Activated T-cell treated with anti-CD3 and anti-CD28 coated beads for 1 hour (primary cell): ENCODE measurements at places on chromosomes 5 and 9.

DNA sequence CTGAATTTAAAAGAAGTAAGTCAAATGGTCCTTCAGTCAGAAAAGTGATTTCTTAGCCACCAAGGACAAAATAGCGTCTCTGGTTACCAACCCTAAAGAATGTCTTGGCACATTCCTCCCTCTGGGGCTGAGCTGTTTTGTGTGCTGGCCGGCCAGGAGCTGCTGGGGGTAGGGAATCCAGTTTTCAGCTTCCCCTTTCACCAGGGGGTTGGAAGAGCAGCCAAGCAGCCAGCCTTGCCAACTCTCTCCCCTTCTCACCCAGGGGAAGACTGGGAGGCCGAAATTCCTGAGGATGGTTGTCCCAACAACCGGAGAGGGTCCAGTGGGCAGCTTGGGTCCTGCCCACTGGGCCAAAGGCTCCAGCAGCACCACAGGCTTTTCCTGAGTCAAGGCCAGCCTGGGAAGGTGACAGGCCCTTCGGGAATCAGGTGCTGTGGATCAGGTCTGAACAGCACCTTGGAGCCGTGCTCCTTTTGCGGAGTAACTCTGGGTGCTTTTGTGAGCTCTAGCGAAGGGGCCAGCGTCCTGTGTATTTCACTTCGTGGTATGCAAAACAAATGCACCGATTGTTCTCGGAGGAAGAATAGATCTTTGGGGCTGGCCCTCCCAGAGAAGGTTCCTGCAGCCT, 4.2 kb downstream of the WWC1 start:
- no peak for DNase-seq

DNA sequence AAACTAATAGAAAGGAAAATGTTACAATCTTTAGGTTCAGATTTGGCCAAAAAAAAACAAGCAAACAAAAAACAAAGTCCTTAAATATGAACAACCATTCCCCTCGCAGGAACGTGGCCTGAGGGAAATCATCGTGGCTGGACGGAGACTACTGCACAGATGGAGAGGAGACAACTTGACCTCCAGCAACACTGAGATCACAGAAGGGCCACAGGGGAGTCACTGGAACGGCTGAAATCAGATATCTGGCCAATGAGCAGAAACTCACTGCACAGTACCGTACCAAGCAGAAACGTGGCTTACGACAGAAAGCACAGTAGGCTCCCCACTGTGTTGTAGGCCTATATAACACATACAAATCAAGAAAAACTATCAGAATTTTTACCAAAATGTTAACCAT, 27.7 kb downstream of the CAMSAP1 start:
- no peak for DNase-seq

GRCh38 chr9:117697046-117697445, 7.2 kb upstream of the TLR4 start:
- DNase-seq, result no peak

- no peak for DNase-seq
Observed at GRCh38 chr9:81687521-81688261, 1.7 kb downstream of the TLE1 start.

DNA sequence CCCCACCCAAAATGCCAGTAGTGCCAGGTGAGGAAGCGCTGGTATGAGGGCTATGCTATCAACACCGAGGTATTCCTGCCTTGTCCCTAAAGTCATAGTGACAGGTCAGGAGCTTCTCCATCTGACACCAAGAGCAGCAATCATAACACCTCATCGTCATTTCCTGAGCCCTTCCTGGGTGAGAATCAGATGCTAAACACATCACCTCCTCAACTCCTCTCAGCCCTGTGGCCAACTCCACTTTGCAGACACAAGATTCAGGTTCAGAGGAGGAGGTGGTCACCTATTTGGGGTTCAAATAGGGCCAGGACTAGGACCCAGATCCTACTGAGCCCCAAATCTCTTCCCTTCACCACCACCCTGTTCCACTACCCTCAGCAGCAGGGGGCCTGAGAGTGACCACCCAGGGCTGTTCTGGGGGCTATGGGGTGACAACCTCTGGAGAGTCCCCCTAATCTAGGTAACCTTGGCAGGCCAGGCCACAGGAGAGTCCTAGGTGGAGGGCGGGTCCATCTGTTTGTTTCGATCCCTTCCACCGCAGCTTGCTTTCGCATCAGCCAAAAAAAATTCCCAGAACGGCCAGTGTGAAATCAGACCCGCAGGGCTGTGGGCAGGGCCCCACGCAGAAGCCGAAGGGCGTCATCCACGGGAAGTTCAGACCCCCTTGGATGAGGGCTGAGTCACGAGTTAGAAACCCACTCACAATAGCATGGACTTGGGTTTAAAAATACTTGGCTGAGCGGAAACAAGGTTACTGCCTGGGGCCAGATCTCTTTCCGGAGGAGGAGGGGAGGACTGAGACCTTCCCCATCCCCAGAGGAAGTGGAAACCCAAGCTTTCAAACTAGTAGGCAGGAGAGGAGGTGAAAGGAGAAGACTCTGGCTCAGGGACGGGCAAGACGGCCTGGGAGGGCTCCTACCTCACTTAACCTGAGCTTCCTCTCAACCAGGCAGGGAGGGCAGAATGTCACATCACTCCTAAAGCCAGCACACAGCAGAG, 8.7 kb downstream of the STK10 start:
- DNase-seq, result no peak

DNA sequence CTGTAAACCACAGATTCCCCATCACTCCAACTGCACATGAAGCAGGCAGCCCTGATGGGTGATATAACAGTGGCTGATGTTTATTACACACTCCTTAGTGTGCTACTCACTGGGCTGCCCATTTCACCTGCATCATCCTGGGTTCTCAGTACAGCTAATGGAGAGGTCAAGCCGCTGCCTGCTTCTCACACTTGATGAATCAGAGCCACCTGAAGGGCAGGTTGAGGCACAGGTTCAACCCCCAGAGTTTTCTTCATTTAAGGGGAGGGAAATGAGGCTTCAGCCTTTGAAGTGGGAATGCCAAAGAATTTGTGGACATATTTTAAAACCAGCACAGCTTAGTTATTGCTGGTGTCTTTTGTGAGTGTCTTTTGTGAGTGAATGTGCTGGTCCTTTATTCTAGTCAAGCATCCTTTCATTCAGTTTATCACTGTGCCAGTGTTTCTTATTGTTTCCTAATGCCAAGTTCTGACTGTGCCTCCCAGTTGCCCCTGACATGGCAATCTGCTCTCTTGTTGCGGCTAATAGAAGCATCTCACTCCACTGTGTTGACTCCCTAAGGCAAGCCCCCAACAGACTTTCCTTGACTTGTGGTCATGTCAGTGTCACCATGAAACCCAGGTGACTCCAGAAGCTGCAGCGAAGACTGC, 109.2 kb downstream of the FBXL7 start:
- DNase-seq, result no peak

DNA sequence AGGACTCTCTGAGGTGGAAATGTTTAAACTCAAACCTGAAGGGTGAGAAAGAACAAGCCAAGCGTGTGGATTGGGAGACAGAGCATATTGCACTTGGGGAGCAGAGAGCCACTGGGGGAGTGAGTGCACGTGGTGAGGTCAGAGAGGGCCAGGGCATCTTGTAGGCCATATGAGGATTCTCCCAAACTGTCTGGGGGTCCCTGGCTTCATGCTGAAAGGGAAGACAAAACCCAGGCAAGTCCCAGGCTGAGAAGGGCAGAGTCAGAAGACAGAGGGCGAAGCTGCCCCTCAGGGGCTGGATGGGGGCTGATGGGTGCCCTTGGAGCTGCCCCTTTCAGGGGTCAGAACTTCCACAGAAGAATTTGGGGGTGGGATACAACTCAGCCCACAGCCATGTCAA, 215.3 kb upstream of the S1PR3 start:
- DNase-seq, result no peak

DNA sequence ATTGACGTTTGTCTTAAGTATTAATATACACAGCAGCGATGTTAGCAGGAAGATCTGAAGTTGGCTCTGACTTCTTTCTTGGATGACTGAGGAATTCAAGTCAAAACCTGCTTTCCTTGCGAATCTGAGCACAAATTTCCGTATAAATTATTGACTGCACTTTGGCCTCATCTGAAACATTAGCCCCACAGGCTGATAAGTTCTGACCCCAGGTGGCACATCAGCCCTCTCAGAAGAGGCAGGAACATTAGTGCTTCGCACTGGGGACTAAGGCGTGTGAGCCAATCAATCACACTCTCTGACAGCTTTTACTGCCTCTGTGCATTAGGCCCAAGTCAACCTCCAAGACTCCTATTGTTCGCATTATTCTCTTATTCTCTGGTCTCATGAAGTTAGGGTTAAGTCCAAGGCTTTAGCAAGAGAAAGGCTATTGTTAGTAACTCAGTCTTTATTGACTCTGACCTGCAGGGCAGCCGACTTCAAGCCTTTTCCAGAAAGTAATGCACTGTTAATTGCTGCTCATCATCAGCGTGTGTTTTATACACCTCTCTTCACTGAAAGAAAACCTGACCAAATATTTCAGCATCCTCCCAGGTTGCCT, 84.2 kb downstream of the ZNF608 start:
- no peak for DNase-seq
